Stimulated activated CD4-positive, alpha-beta T cell treated with anti-CD3 and anti-CD28 coated beads, Interleukin-1b, Interleukin-23, amount 100 ng/mL, for 1 hour (primary cell): ENCODE measurements at places on chromosomes 5 and 9.

- DNase-seq, result no peak
These were observed 118.6 kb downstream of the KDM4C start for GRCh38 chr9:6876195-6876894.

DNA sequence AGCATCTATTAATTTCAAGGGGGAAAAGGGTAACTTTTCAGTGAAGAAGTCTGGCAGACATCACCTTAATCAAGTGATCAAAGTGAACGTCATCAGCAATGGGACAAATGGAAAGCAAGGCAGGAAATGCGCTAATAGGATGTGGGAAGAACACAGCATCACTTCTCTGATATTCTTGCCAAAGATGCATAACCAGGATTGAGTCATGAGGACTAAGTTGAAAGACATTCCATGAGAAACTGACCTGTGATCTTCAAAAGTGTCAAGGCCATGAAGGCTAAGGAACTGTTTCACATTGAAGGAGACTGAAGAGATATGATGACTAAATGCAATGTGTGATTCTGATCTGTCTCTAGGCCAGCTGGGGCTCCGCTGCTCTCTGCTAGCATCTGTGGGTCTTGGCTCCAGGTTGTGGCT, 92.9 kb downstream of the NDFIP1 start:
- DNase-seq, result no peak

- no peak for DNase-seq
These were observed 24.5 kb upstream of the MVB12B start for GRCh38 chr9:126301985-126302603.

DNA sequence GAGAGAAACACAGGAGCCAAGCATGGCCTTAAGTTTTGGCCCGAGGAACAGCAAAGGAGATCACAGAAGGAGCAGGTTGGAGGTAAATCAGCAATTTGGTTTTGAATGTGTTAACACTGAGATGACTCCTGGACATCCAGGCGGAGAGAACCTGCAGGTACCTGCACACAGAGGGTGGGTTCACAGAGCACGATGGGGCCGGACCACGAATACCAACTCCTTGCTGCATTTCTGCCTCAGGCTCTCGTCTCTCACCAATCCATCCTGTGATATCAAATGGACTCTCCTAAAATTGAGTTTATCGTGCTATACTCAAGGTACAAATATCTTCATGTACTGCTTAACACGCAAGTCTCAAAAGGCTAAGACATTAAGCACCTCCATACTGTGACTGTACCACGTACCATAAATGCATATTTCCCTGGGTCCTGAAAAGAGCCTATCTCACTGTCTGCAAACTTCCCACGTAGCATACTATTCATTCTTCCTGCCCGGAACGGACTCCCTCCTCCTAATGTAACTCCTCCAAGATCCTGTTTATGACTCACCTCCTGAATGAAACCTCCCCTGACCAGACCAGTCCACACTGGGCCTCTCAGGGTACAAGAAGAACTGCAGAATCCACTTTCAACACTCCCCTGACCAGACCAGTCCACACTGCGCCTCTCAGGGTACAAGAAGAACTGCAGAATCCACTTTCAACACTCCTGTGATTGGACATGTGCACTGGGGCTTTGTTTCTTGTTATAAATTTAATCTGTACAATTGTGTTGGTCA, 380.8 kb upstream of the RFX3 start:
- DNase-seq, result no peak

DNA sequence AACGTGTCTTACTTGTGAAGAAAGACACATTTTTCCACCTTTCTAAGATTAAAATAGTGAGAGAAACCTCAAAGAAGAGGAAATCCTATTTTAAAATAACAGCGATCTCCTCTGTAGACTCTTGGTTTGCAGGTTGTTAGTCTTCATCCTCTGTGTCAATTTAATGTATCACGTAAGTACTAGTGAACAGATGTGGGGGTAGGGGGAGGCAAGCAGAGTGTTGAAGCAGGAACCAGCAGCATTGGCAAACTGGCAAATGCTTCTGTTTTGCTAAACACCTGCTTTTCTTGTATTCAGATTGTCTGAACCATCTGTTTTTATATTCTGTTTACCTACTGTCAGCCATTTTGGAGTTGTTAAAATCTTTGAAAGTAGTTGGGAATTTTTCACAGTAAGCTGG, 159.3 kb upstream of the TLX3 start:
- no peak for DNase-seq

DNA sequence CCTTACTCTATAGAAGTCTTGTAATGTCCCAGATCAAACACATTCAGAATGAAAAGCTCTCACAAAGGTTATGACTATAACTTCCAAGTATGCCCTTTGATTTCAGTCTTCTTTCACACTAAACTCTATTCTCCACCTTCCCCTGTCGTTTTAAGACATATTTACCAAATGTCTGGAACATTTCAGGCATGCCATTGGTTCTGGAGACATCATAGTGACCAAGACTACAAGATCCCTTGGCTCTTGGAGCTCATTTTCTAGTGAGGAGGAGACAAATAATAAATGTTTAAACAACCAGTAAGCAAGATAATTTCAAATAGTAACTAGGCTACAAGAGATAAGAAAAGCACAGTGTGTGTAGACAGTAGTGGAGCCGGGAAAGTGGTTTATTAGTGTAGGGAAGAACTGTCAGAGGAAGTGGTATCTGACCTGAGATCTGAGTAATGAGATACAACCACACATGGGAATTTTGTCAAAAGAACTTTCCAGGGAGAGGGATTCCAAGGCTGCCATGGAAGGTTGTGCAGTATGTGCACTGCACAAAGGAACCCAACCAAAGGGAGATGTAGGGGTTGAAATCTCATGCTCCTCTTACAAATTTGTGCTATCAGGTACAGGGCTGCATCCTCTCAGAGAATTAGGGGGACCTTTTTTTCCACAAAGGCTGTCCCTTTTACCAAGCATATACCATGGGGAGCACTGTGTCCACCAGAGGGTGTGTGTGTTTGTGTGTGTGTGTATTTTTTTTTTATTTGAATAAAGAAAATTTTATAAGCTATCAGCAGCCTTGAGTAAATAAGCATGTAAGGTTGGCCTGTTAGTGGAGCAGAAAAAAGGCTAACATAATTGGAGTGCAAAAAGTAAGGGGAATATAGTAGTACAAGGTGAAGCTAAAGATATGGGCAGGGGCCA, 1279.1 kb upstream of the WWC1 start:
- DNase-seq, result no peak

DNA sequence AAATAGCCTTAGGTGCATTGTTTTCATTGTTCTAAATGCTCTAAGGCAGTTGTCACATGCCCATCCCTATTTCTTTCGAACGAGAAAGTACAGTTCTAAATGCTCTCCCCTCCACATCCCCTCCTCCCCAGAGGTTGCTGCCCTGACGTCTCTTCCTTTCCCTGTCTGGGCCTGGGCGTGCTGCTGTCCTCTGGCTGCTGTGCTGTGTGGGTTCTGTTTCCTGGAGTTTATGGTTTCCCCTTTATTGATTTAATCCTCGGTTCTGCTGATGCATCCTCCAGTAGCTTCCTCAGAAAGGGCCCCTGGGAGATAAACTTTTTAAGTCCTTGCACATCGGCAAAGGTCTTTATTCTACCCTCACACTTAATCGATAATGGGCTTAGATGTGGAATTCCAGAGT, 48.8 kb downstream of the MVB12B start:
- no peak for DNase-seq

GRCh38 chr9:109101202-109101595, 18.5 kb downstream of the TMEM245 start:
- DNase-seq, result no peak

DNA sequence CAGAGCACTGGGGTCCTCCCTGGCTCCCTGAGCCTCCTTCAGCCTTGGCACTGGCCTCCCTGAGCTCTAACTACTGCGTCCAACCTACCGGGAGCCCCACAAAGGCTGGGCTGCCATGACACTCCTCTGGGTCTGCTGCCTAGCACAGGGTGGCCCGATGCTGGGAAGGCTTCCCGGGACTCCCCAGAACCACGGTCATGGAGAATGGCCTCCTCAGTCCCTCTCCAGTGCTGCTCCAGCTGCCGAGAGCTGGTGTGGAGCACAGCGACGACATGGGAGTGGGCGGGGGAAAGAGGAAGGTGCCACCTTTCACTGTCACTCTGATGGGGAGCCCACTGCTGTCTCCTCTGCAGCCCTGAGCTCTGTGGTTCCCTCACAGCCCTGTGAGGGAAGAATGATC, 61.5 kb upstream of the RNF130 start:
- DNase-seq, result no peak

DNA sequence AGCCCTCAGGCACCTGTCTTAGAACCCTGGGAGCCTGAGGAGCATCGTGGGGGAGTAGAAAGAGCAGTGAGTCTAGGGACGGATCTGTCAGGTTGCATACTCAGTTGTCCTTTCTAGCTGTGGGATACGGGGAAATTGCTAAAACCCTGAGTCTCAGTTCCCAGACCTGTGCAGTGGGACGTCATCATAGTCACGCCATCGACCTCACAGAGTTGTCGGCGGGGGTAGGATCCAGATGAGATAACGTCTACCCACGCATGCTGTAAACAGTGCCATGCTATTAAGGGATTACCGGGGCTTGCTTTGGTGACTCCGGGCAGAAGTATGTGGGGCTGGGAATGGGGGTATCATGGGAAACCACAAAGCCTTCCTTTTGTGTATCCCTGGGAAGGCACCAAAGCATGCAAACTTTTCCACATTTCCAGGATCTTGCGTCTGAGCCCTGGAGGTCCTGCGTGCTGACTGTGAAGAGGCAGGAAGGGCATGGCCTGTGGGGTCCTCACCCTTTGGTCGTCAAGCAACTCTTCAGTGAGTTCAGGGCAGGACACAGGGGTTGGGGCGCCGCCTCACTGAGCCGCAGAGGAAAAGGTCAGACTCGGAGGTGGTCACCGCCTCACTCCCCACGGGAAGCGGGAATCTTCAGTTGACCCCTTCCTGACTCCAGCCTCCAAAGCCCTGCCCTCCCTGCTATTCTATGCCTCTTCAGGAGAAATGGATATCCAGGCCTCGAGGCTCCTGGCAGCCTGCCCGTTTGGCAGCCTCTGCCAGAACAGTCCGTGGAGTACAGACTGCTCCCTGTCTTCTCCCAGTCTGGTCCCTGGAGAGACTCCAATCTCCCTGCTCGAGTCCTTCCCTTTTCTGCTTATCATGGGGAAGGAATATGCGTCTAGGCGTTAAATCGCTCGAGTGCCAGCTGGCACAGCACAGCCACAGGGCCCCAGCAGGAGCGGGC, 186.8 kb upstream of the KLF9 start:
- DNase-seq, result no peak

DNA sequence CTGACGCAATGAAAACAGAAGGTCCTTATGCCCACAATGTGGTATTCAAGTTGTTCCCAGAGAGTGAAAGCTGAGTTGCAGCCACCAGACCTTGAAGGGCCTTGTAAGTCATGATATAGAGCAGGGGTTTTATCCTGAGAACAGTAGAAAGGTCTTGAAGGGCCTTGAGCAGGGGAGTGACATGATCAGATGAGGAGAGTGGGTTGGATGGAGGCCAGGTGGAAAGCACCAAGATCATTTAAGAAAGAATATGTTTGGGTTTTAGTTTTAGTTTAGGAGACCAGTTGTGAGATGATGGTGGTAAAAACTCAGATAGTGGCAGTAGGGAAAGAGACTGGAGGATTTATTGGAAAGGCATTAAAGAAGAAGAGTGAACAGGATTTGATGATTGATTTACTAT, 5.9 kb downstream of the ITGA2 start:
- DNase-seq, result no peak

GRCh38 chr9:114163517-114163951, 8.2 kb downstream of the COL27A1 start:
- no peak for DNase-seq

DNA sequence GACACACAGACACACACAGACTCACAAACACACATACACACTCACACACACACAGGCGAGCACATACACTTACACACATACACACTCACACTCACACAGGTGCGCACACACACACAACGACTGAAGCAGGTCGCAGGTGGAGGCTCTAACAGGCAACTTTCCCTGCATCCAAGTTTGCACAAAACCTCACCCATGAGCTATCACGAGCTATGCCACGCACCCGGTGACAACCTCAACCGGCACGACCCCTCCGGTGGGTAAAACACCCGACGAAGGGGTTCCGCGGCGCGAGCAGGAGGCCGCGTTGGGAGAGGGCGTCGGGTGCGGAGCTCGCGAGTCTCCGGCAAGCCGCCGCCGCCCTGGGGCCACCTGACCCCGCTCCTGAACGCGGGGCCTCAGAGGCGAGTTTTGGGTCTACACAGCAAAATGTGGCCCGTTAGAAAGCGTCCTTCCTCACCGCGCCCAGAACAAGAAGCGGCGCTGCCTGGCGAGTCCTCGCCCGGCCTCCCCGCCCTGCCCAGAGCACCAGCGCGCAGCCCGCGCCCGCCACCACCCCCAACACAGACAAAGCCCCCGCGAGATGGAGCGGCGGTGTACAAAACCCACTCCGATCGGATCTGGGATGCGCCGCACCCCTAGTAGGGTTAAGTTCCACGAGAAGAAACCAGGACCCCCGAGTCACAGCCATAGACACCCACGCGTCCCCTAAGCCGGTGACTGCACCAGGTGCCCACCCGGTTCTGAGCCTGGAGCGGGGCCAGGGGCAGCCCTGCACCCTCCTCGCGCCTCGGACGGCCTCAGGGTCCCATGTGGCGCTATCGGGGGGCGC, 665 bp downstream of the SLC6A3 start:
- DNase-seq, result no peak

GRCh38 chr5:179244044-179244443, 101.2 kb downstream of the ADAMTS2 start:
- DNase-seq, result no peak

GRCh38 chr9:134318481-134318891, 7.8 kb upstream of the RXRA start:
- DNase-seq, result no peak

DNA sequence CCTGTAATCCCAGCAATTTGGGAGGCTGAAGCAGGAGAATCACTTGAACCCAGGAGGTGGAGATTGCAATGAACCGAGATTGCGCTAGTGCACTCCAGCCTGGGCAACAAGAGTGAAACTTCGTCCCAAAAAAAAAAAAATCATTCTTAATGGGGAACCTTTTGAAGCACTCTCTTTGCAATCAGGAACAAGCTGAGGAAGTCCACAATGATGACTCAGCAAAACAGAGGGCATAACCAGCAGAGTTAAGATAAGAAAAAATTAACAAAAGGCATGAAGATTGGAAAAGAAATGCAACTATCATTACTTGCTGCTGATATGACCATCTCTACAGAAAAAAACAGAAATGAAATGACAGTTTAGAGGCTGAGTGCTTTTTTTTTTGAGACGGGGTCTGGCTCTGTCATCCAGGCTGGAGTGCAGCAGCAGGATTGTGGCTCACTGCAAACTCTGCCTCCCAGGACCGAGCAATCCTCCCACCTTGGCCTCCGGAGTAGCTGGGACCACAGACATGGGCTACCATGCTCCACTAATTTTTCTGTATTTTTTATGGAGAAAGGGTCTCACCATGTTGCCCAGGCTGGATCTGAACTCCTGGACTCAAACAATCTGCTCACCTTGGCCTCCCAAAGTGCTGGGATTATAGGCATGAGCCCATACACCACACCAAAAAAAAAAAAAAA, 88.0 kb downstream of the FNBP1 start:
- no peak for DNase-seq

- DNase-seq, result no peak
These were observed 1.6 kb upstream of the SEC16A start for GRCh38 chr9:136484153-136485048.
